ENCODE measurements at places on chromosomes 12 and 14.

- DNase-seq: no peak
These were observed 11.6 kb upstream of the IFNG-AS1 start for GRCh38 chr12:67977668-67978067.

GRCh38 chr14:55807881-55808379 is 227.9 kb downstream of the KTN1 start:
- DNase-seq: no peak

DNA sequence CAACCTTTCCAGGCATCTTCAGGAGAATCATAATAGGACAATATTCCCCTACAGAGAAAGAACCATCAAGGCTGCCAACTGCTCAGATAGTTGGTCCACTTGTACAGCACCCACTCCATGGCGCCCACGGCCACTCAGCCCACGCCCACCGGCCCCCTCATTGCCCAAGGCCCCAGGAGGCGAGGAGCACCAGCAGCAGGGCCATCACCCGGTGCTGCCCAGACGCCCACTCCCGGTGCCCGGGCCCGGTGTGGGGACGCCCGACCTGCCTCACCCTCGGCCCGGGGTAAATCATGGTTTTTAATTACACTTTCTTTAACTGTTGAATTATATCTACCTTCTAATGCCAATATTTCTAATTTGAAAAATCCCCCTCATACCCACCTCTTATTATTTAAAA is 41.3 kb upstream of the ANO6 start:
- no peak for DNase-seq

GRCh38 chr12:54251667-54252284 is 28.1 kb downstream of the CBX5 start:
- peak; percentile 60 for DNase-seq

DNA sequence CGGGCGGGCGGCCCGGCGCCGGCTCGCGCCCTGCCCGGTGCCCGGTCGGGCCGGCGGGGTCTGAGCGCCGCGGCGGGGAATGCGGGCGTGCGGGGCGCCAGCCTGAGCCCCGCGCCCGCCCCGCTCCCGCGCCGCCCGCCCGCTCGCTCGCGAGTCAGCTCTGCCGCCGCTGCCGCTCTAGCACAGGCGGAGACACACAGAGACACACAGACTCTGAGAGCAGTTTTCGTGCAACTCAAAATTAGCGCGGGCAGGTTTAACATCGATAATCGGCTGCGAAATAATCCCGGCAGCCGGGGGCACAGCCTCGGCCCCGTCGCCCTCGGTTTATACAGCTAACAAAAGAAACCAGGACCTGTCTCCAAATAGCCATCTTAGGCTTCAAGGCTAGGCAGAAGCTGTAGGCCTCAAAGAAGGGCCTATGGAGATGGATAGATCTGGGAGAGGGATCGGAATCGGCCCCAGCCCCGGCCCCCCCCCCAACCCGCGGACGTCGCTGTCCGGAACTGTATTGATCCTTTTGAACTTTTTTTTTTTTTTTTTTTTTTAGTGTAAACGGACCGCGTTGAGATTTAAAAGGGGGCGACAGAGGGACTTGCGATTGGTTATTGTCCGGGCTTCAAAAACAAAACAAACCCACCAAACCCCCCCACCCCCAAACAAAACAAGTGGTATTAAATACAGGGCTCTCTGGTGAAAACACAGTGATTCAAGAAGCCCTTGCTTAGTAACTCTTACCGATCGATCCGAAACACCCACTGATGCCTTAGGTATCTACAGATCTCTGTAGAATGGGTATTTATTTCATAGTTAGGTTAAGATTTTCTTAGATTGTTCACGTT is 1.1 kb downstream of the ARID2 start:
- peak; percentile 59 for DNase-seq

DNA sequence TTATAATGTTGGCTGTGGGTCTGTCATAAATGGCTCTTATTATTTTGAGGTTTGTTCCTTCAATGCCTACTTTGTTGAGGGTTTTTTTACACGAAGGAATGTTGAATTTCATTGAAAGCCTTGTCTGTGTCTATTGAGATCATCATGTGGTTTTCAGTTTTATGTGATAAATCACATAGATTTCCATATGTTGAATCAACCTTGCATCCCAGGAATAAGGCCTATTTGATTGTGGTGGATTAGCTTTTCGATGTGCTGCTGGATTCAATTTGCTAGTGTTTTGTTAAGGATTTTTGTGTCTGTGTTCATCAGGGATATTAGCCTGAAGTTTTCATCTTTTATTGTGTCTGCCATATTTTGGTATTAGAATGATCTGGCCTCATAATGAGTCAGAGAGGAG is 27.6 kb downstream of the SLC2A13 start:
- peak; percentile 76 for DNase-seq

GRCh38 chr12:129937426-129937825 is 33.6 kb upstream of the TMEM132D start:
- no peak for DNase-seq

Measured in fibroblast of skin of back (primary cell).